ENCODE measurements at places on chromosomes 7 and 10.

GRCh38 chr10:81414038-81414437, 461.0 kb upstream of the NRG3 start:
- no peak for DNase-seq

DNA sequence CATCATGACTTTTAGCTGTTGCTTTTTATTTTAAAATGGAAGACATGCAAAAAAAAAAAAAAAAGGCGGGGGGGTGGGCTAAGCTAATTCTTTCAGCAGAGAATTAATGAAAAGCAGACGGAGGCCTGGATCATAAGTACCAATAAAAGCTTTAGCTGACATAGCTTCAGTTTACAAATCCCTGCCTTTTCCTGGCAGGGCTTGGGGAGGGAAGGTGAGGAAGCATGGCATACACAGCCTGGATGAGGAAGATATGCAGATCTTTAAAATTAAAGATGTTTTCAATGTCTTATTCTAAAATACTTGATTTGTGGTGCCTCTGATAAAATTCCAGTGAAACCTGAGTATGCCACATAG, 57.0 kb downstream of the ICA1 start:
- no peak for DNase-seq

- DNase-seq, result no peak
Measured at GRCh38 chr10:61633665-61634064, 29.1 kb upstream of the CABCOCO1 start.

DNA sequence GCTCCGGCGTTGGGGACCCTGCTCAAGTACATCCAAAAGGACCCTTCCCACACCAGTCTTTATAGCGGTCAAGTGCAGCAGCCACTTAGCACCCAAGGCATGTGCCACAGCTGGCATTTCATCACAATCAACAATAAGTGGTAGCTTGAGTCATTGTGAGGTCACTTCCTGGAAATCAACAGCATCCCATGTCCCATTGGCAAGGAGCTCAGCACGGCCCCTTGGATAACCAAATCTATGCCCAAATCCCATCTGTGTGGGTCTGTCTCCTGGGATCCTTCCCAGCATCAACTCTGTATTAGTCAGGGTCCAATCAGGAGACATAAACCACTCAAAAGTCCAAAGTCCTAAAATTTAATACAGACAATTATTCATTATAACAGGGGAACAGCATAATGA, 27.1 kb downstream of the MDH2 start:
- DNase-seq, result no peak

DNA sequence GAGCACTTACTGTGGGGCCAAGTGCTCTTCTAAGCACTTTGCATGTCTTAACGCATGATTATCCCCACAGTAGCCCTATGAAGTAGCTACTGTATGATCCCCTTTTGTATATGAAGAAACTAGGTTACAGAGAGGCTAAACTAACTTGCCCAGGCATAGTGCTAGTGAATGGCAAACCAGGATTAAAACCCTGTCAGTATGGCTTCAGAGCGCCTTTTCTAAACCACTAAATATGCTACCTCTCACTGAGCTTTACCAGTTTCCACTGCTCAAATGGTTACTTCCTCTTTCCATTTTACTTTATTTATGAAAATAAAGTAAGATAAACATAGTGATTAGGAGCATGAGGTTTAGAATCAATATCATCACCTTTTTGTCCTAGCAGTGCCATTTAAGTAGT, 73.6 kb downstream of the PODXL start:
- DNase-seq, result no peak

- DNase-seq, result no peak
Measured at GRCh38 chr7:155987681-155988235, 175.5 kb upstream of the SHH start.

DNA sequence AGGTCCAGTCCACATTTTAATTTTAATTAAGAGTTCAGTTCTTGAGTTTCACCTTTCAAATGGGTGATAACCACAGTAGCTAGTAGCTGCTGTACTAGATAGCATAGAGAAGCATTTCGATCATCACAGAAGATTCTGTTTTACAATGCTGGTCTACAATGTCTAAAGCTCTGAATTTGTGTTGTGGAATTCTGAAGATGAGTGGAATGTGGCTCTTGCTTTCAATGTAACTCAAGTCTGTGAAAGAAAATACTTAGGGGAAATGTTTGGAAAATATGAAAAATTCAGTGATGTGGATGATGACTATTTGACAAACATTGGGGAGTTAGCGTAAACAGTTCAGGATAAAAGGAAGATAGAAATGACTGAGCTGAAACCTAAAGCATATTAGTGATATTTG, 139.4 kb downstream of the GNAT3 start:
- DNase-seq, result no peak

DNA sequence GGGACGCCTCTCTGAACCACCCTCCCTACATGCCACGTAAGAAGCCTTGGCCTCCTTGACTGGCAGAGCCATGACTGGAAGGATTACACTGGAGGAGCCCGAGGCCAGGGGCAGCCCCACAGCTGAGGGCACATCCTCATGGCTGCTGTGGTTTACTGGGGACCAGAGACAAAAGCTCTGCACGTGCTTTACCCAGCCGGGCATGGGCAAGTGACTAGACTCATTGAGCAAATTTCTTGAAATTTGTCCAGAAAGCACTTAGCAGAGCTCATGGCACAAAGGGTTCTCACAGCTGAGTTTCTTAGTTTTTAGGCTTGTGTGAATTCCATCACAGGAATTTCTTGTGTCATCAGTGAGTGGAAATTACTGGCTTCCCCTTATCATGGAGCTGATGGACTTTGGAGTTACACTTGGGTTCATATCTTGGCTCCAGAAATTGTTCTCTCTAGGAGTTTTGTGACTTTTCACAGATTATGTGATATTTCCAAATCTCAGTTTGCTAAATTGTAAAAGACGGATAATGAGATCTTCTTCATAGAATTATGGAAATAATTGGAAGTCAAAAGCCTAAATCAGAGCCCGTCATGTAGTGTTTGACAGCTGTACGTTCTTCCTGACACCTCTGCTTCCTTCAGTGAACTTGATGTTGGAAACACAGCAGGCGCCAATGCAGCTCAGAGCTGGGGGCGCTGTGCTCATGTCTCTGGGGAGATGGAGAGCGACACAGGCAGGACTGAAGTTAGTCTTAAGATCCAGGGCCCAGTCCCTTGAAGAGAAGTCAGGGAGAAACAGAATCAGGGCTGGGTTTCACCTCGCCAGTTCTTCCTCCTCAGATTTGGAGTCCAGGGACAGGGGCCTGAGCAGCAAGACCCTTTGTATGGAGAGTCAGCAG, 47.7 kb upstream of the MGAM2 start:
- no peak for DNase-seq

- no peak for DNase-seq
Measured at GRCh38 chr7:122768827-122769226, 66.1 kb upstream of the RNF148 start.

- no peak for DNase-seq
Measured at GRCh38 chr7:139825666-139826290, 3.3 kb upstream of the TBXAS1 start.

DNA sequence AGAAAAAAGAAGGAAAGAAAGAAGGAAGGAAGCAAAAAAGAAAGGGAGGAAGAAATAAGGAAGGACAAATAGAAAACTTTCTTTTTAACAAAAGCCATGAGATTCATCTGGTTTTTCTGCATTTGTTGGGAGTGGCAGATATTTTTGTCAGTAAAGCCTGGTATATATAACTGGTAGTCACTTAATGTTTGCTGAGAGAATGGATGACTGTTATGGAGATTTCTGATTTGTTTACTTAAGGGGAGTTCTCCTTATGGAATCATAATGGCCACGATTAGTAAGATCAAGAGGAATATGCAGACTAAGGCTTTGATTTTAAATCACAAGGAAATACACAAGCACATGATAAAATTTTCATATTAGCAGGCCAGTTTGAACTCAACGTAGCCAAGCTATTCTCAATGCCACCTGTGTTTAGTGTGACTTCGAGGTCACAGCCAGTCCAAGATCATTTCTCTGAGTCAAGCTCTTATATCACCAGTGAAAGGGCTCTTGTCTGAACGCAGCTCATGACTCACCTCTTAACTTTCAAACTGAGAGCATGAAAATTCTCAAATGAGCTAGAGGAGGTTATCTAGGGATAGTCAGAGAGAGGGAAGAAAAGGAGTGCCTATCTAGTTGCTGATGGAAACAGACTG, 445.1 kb upstream of the ZMIZ1 start:
- no peak for DNase-seq

DNA sequence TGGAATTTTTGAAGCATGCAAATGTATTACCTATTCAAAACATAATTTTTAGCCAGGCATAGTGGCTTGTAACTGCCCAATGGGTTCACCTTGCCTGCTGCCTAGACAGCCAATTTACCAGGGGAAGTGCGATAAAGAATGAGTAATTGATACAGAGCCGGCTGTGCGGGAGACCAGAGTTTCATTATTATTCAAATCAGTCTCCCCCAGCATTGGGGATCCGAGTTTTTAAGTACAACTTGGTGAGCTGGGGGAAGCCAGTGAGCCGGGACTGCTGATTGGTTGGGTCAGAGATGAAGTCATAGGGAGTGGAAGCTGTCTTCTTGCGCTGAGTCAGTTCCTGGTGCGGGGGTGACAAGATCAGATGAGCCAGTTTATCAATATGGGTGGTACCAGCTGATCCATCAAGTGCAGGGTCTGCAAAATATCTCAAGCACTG, 29.1 kb upstream of the NRBF2 start:
- peak; percentile 6 for DNase-seq

DNA sequence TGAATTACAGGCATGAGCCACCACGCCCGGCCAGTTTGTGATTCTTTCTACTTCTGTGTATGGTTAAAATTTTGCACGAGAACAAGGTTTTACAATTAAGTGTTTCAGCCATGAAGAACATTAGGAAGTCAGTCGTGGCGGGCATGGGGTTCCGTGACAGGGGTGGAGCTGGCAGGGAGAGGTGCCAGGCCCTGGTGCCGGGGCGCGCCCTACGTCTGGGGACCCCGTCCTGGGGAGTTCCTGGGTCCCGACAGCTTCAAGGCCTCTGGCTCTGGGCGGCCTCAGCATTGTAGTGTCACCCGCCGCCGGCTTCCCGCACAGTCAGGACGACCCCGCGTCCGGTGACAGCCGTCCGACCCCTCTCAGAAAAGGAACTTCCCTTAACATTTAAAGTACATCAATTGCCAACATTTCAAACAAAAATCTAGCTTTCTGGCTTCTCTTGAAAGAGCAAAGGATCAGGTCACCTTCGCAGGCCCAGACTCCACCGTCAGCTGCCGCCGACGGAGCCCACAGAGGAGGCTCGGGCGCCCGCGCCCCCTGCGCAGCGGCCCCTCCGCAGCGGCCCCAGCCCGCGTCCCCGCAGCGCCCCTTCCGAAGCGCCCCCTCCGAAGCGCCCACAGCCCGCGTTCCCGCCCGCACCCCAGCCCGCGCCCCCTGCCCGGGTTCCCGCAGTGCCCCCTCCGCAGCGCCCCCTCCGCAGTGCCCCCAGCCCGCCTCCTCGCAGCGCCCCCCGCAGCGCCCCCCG, 23.2 kb upstream of the MKI67 start:
- no peak for DNase-seq
